ENCODE measurements at places on chromosomes 7 and 10.

DNA sequence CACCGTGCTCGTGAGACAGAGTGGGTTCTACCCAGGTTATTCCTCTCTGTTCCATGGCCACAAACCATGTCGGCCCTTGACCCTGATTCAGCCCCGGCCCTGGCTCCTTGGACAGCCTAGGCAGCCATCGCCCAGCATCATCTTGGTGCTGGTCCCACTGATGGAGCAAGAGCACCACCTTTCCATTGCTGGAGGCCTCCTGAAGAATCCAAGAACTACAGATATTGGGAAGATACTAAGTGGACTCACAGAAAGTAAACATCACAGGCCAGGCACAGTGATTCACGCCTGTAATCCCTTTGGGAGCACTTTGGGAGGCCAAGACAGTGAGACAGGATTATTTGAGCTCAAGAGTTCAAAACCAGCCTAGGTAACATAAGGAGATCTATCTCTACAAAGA lies 125.1 kb downstream of the NT5C2 start:
- DNase-seq, result no peak

DNA sequence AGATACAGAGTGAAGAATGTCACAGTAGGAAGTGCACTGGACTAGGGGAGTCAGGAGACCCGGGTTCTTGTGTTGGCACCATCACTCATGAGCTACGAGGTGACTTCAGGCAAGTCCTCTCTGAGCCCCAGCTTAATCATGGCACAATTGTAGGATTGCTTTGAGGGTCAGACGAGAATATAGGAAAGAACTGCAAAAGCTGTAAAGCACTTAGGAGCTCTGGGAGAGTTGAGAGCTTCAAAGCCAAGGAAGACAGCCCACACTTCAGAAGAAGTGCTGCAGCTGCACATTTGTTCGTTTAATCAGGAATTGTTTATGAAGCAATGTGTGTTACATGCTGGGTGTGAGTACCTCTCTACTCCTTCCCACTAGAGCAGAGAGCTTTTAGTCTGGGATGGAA lies 4.4 kb downstream of the FBH1 start:
- DNase-seq, result no peak

- no peak for DNase-seq
Observed at GRCh38 chr7:92788559-92789183, 47.7 kb downstream of the CDK6 start.

DNA sequence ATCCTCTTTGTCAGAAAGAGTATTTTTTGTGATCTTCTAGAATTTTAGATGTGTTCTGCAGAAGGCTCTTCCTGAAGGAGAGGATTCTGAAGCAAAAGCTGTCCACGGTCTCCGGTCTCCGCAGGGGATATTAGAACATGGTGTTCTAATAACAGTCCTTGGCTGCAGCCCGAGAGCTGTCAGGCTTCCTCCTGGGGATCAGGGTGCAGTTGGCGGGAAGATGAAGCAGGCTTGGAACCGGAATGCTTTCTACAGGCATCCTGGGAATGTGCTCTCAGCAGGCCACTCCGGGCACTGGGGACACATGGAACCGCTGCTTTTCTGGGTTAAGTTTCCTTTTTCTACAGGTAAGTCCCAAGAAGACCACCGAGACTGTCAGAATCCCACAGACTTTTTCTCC lies 118.6 kb upstream of the PARD3 start:
- DNase-seq, result no peak

GRCh38 chr10:128429835-128430513 lies 303.8 kb upstream of the MKI67 start:
- DNase-seq, result no peak

- no peak for DNase-seq
Observed at GRCh38 chr7:124700655-124701054, 64.9 kb downstream of the GPR37 start.

GRCh38 chr7:108402865-108403264 lies 53.4 kb downstream of the NRCAM start:
- no peak for DNase-seq

DNA sequence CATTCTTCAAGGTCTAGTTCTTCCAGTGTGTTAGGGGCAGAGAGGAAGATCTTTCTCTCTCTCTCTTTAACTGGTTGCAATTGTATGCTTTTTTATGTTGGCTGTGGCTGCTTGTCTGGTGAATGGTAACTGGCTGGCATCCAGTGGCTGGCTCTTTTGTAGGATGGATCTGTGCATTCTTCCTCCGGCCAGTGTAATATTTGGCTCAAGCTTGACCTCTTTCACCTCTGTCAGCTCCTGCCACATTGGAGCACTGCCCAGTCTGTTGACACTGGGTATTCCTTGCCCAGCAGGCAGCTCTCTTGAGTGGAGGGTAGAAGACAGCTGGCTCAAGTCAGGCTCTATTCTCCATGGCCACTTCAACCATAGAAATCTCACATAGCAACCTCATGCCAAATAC lies 528.3 kb downstream of the PHTF2 start:
- no peak for DNase-seq

- DNase-seq, result no peak
Observed at GRCh38 chr7:50650057-50650664, 85.0 kb upstream of the DDC start.

DNA sequence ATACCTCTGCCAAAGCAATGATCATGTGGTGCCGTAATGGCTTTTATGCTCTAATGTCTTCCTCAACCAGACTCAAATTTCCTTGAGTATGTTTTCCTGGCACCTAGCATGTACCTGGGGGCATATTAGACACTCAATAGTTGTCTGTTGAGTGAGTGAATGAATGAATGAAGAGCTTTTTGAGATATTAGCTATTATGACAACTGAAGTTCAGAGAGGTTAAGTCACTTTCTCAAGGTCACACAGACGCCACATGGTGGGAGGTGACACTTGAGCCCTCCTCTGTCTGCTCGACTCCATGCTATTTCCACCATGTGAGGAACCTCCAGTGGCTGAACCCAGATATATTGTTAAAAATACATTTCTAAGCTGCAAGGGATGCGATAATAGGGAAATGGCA lies 132.1 kb downstream of the PRPF18 start:
- no peak for DNase-seq

Data from NCI-H2107 (cell line).